Cerebellum (tissue), 4 donors: ENCODE measurements at places on chromosomes 3 and 15. TPM values are rescaled to one million over a fixed set of nuclear protein-coding genes. Genes with fewer than 3 reads are reported as not detected.

The SPG11 gene
- 116 TPM for total RNA-seq

The VPS33B gene
- total RNA-seq, result 11.3 TPM

The EPHA6 gene
- 51.0 TPM for total RNA-seq

The AKAP13 gene
- 96.0 TPM for total RNA-seq

The ECE2 gene
- 10.1 TPM for total RNA-seq

The CCR5 gene
- total RNA-seq, result not detected

The SLC15A2 gene
- 15.2 TPM for total RNA-seq

The NPAP1 gene
- total RNA-seq, result 1.9 TPM

The CGNL1 gene
- 4.9 TPM for total RNA-seq

The PROS1 gene
- total RNA-seq, result 16.1 TPM

The LSG1 gene
- total RNA-seq, result 30.7 TPM

The CKMT1B gene
- 10.3 TPM for total RNA-seq

The SEMA5B gene
- total RNA-seq, result 24.8 TPM

The A4GNT gene
- total RNA-seq, result not detected
